CD14-positive monocyte (primary cell): ENCODE measurements at places on chromosomes 4 and X.

GRCh38 chrX:72408885-72409284 is 103.2 kb upstream of the CITED1 start:
- DNase-seq = no peak

DNA sequence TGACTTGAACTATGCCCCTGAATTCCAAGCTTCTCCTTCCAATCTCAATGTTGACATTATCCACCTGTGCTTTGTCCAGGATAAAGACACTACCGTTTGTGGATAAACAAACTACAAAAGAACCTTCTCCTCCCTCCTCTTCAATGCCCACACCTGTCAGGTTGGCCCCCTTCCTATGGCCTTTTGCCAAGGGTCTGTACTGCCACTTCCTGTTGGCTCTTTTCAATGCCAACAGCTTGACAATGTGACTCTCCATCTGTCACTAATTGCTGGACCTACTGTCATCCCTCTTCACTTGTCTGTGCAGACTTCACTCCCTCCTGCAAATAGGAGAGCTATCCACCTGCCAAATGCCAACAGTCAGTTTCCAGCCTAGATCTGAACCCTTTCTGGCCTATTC is 35.8 kb upstream of the MID1 start:
- DNase-seq = no peak

DNA sequence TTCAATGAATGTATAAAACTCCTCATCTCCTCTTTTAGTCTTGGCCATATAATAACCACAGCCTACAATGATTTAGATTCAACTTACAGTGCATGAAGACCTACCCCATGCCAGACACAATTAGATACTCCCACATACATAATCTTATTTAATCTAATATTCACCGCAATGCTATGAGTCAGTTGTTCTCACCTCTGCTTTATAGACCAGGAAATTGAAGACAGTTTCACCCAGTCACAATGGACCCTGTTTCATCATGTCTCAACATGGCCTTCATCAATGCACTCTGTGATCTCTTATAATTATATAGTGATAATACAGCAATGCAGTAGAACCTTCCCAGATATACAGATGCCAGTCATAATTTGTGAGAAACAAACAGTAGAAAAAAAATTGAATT is 148.6 kb downstream of the PARM1 start:
- DNase-seq = no peak

DNA sequence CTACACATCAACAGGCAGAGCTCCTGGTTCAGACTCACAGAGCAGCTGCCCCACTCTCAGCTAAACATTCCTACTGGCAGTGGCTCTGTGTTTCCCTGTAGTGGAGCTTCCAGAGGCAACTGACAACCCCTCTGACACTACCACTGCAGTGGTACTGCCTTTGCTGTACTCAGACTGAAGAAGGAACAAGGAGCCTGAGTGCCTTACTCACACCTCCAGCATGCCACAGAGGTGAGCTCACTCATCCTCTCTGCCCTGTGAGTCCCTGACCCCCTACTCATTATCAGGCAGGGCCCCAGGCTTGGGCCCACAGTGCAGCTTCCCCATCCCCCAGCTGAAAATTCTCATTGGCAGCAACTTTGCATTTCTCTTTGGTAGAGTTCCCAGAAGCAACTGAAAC is 240.5 kb upstream of the POF1B start:
- no peak for DNase-seq

DNA sequence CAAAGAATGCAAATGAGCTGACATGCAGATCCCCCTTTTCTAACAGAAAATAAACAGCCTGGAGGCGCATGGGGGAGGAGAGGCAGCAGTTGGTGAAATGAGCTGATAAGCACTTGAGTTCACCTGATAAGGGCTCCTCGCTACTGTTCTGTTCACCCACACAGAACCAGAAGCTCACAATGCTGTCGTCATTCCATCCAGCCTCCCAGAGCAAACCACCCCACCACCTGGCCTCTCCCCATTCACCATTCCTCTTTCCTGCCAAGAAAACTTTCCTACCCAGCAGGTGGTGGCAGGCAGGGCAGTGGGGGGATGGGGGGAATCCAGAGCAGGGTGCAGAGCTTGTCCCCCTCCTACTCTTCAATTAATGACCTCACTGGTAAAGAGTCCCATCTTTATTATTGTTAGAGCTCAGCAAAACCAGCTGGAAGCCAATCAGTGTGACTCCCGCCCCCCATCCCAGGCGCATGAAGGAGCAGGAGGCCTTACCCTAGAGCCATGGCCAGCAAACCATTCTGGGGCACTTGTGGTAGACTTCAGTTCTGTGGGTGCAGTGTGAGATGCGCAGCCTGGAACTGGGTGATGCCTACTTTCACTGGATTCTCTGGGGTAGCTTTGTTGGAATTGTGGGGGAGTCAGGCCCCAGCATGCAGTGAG is 350.3 kb downstream of the ZIC3 start:
- DNase-seq = no peak

DNA sequence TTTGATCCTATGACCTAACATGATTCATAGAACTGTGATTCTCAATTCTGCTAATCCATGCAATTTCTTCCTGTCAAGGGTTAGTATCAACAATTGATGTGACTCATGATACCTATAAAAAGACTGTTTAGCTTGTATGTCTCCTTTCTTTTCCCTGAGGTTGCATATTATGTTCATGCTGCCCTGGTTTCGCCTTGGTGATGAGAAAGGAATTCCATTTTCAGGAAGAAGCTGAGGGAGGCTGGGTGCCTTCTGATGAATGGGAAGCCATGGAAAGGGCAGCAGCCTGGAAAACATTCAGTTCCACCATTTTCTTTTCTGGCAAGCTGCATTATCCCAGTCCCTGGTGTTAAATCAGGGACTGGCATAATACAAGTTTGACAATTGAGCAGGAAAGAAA is 976.5 kb downstream of the RPA4 start:
- DNase-seq = no peak

GRCh38 chrX:40201329-40201885 is 103.6 kb upstream of the BCOR start:
- peak; percentile 33 for DNase-seq

GRCh38 chr4:68951078-68951805 is at the start of gene UGT2A3:
TSS of gene UGT2A3 (minus strand) at chr4:68951804. CDS start at chr4:68951760, 44 bp downstream.
- no peak for DNase-seq

- DNase-seq = no peak
These were observed 8.5 kb upstream of the ERCC6L start for GRCh38 chrX:72247206-72247942.

GRCh38 chr4:156771171-156771837 is 200.3 kb downstream of the PDGFC start:
- no peak for DNase-seq

GRCh38 chr4:55445921-55446577 is 50.3 kb downstream of the TMEM165 start:
- DNase-seq = no peak

- peak; percentile 32 for DNase-seq
These were observed 359 bp upstream of the GAB3 start for GRCh38 chrX:154751203-154751668.

GRCh38 chrX:79482686-79483085 is 115.6 kb upstream of the ITM2A start:
- DNase-seq = no peak

DNA sequence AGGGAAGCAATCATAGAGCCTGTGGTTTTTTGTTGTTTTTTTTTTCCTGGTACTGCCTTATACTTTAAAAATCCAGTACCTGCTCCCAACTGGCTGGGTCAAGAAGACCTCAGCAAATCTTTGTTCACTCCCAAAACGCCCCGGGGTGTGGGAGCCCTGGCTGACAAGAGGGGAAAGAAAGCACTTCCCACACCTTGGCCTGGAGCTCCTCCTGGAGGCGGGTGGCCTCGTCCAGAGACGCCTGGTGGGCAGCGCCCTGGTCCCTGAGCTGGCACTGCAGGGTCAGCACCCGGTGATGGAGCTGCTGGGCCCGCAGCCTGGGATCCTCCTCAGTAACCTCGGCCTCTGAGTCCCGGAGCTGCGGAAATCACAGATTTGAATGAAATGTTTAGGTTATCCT is 38.2 kb downstream of the C4orf50 start:
- DNase-seq = no peak

DNA sequence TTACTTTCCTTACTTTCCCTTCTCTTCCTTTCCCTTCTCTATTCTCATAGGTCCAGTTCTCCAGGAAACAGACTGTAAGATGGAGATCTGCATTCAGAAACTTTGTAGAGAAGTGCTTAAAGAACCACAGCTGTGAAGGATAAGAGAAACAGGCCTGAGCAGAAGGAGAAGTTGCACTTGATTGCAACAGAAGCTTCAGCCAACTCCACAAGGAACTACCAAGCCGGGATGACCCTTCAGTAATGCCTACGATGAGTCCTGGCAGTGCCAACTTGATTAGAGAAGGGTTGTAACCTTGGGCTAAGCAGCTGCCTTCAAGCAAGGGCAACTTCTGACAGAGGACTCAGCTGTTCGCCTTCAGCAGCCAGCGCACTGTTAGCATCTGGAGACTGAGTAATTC is 413.3 kb upstream of the RASGEF1B start:
- DNase-seq = peak; percentile 26

- peak; percentile 44 for DNase-seq
These were observed 56.6 kb downstream of the ANAPC10 start for GRCh38 chr4:145041378-145041777.

- DNase-seq = no peak
These were observed 16.2 kb downstream of the ANK2 start for GRCh38 chr4:113065629-113066028.

DNA sequence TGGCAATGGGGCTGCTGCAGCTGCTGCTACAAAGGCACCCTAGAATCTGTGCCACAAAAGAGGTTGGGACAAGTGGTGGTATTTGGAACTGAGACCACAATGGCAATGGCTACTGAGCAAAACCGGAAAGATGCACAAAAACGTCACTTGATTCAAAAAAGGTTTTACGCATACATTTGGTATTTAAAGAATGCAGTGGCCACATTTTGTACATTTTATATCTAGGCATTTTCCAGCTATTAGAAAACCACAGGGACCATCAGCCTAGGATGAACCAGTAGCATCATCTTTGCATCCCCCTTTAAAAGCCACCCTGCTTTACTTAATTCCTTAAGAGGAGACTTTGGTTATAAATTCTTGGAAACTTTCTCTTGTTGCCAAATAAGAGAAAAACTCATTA is 104.8 kb upstream of the CXCL13 start:
- DNase-seq = no peak

- peak; percentile 25 for DNase-seq
These were observed 10.3 kb downstream of the CYP4V2 start for GRCh38 chr4:186201535-186202230.
